ENCODE measurements at places on chromosomes 11 and 22. TPM values are rescaled to one million over a fixed set of nuclear protein-coding genes. Genes with fewer than 3 reads are reported as not detected.

- no peak for DNase-seq
Measured at GRCh38 chr11:17807034-17807433, 72.5 kb downstream of the KCNC1 start.

DNA sequence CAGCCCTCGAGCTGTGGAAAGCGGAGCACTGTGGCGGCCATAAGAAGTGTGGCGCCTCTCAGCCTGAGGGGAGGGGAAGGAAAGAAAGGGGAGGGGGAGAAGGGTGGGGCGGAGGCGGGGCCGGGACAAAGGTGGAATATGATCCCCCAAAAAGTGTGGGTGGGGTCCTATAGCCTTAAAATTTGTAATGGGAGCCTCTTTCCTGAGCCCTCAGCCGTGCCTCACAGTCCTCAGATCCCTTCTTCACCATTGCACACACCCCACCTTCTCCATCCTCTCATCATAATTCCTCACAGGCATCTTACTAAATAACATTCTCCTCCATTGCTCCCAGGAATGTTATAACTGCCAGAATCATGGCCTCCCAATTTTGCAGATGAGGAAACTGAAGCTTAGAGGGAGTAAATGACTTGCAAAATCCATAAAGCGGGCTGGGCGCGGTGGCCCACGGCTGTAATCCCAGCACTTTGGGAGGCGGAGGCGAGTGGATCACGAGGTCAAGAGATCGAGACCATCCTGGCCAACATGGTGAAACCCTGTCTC is 600 bp upstream of the RAB6A start:
- no peak for DNase-seq

GRCh38 chr11:7528514-7529049 is 14.8 kb downstream of the PPFIBP2 start:
- DNase-seq, result no peak

- DNase-seq, result peak; percentile 70
Measured at GRCh38 chr11:44596525-44597276, 31.2 kb downstream of the CD82 start.

The TYR gene
- not detected for total RNA-seq

- peak; percentile 14 for DNase-seq
Measured at GRCh38 chr11:10076458-10077141, 217.4 kb downstream of the SBF2 start.

- DNase-seq, result peak; percentile 96
Measured at GRCh38 chr22:45200860-45201511, 37.3 kb downstream of the NUP50 start.

GRCh38 chr11:46560300-46560991 is 33.4 kb downstream of the AMBRA1 start:
- peak; percentile 31 for DNase-seq

DNA sequence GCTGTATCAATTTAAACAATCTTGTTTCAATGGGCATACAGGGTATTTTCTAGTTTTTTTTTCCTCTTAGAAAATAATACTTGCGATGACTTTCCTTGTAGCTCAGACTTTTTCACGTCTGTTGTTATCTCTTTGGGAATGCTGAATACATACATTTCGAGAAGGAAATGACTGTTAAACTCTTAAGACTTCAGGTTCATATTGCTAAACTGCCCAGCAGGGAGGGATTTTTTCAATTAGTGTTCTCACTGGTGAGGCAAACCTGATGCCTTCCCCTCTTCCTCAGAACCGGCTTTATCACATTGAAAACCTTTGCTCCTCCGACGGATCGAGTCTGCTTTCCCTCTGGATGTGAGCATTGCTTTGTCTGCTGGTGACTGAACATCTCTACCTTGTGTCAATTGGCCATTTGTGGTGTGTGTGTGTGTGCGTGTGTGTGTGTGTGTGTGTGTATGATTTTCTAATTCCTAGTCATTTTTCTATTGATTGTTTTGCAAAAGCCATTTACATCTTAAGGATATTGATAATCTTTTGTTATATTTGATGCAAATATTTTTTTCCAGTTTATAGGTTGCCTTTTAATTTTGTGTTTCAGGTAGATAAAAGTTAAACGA is 6.6 kb downstream of the NEAT1 start:
- DNase-seq, result peak; percentile 52

GRCh38 chr22:49566693-49567092 is 261.0 kb downstream of the BRD1 start:
- no peak for DNase-seq

DNA sequence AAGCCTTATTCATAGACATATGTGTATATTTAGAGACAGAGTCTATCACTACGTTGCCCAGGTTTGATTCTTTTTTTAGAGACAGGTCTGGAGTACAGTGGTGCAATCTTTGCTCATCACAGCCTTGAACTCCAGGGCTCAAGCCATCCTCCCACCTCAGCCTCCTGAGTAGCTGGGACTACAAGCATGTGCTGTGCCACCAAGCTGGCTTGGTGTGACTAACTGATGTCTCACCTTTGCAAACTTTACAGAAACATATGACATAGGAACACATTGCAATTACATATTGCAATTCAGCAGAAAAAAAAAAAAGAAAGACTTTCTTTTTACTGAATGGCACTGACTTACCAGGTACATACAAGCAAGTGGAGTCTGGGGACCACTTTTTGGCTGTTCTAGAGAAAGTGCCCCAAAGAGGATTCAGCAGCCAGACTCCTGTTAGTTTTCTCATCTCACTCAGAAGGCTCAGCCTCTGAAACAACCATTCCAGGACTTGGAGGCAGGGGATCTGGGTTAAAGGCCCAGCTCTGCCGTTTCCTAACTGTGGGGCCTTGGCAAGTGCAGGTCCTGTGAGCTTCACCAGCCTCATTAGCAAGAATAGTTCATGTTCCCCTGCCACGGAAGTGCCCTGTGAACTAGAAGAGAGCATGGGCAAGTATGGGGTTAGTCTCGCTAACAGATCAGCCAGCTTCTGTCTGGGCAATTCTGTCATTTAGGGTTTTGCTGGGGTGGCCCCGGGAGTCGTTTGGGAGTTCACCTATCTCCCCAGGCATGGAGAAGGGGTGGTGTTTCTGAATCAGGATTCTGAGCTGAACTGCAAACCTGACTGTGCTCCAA is 11.3 kb upstream of the NFAM1 start:
- DNase-seq, result no peak

The CBY1 gene
- total RNA-seq, result 21.8 TPM

All from Daoy (cell line).